ENCODE measurements at places on chromosomes 7 and 10.

GRCh38 chr7:113790025-113790424, 128.8 kb downstream of the PPP1R3A start:
- DNase-seq = no peak

GRCh38 chr10:28823501-28824075, 146.3 kb downstream of the BAMBI start:
- DNase-seq = no peak

DNA sequence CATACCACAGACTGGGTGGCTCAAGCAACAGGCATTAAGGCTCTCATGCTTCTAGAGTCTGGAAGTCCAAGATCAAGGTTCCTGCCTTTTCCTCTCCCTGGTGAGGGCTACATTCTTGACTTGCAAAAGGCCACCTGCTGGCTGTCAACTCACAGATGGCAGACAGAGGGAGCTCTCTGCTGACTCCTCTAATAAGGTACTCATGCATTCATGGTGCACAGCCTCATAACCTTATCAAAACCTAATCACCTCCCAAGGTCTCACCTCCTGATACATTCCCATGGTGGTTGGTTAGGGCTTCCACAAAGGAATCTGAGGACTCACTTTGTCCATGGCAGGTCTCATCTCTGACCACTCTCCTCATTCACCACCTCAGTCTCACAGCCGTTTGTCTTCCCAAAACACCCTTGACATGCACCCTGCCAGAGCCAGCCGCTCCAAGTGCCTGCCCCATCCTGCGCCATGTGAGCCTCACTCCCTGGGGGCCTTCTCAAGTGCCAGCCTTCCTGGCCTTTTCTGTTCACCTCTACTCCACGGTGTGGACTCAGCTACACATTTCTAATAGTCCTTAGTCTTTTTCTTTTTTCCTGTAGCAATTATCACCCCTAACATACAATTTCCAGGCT, 400.3 kb upstream of the ADARB2 start:
- DNase-seq = no peak

GRCh38 chr10:81730891-81731290, 144.1 kb upstream of the NRG3 start:
- DNase-seq = no peak

GRCh38 chr10:47078393-47079203, 167.4 kb downstream of the PTPN20 start:
- no peak for DNase-seq

DNA sequence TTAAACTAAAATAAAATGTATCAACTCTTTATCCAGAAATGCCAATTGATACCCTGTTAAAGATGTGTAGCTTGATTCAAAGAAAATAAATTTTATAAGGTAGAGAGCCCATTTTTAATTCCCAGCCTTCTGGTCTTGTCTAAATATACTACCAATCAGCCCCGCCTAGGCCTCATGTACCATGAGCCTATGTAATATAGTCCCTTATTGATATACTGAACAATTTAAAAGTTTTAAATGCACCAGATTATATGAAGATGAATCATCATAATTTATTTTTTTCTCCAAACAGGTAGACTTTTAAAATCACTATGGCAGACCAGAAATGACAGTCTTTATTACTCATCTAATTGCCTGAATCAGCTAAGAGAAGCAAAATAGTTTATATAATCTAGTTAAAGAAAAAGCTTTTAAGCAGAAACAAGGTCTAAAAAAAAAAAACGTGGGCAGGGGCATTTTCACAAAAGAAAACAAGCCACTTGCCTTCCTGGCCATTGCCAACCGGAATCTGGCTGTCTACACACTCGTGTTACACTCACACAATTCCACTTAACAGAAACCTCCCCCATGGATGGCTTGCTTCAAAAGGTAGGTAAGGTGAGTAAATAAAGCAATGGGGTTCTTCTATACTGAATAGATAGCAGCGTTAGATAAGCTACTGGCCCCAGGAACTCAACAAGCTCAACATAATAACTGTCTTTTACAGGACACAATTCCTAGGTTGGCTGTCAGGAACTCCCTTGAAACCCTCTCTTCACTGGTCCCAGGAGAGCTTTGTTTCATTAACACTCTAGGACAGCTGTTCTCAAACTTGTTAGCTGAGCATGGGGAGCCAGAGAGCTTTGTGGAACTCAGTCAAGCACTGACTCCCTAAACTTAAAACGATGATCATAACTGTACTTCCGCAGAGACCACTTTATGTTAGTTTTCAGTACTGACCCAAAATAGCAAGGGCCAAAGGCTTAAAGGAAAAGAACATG, 37.2 kb downstream of the RAPGEF5 start:
- no peak for DNase-seq

GRCh38 chr7:158973941-158974785, 117.8 kb downstream of the DYNC2I1 start:
- no peak for DNase-seq

- peak; percentile 94 for DNase-seq
Observed at GRCh38 chr10:122504610-122504950, 43.2 kb downstream of the HTRA1 start.

- DNase-seq = no peak
Observed at GRCh38 chr10:71229726-71230655, 17.6 kb downstream of the UNC5B start.

GRCh38 chr7:8338206-8338605, 76.2 kb upstream of the ICA1 start:
- no peak for DNase-seq

DNA sequence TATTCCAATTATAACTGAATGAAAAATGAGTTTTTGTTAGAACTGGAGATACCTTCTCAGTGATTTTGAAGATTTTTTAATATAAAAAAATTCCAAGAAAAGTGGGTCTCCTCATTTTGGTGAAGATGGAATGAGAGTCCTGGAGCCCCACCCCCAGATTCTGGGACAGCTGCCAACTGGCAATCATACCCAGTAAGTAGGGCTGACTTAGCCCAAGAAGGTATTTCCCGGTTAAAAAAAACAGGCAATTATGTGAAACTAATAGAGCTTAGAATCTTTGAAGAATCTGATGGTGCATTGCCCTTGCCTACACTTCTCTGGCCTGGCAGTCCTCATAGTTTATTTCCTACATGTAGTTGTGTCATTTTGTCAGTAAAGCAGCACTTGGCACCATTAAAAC, 52.8 kb upstream of the VWDE start:
- DNase-seq = no peak
